Hepatocyte (in vitro differentiated cells): ENCODE measurements at places on chromosomes 1 and 21. TPM values are rescaled to one million over a fixed set of nuclear protein-coding genes. Genes with fewer than 3 reads are reported as not detected.

- H3K27me3 ChIP-seq = no peaks in the 10 kb centered on the region
- H3K36me3 ChIP-seq = no peaks in the 10 kb centered on the region
- peaks cover 11% of the 10 kb centered on the region for H3K4me1 ChIP-seq
- no peak for DNase-seq
These were observed 41.0 kb upstream of the APOBEC4 start for GRCh38 chr1:183694066-183694465.

DNA sequence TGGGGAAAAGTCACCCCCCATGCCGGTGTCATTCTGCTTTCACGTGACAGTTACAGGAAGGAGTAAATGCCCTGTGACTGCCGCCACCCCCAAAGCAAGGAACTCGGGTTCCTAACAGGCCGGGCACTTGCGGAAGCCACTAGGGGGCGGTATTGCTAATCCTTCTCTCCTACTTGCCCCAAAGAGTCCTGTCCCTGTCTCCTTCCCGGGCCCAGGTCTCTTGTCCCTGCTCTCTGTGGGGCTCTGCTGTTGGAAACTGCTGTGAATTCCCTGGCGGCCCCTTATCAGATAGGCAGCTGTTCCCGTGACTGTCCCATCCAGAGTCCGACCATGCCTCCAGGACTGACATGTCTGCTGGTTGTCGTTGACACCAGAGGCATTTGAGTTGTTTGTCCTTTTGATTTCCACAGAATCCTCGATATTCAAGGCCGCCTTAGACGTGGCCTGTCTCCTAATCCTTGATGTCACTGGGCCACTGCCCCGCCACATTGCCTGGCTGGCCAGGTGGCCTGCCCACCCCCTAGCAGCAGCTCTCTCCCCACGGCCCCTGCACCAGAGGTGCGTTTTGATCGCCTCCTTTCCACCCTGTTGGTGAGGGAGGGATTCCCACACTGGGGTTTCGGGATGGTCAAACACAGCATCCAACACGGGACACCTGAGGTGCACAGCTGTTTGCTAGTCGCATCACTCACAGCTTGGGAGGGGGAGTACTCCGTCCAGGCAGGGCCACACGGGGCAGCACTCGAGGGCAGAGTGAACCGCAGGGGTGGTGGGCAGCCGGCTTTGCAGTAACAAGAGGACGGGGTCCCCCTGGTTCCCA is 37.3 kb downstream of the CHAF1B start:
- no peaks in the 10 kb centered on the region for H3K27me3 ChIP-seq
- peaks cover 4% of the 10 kb centered on the region for H3K4me1 ChIP-seq
- DNase-seq = peak; percentile 72
- H3K27ac ChIP-seq = no peak overlapping the region
- H3K4me3 ChIP-seq = no peak overlapping the region

CELA2B gene
- total RNA-seq = 0.73 TPM in 1 of 2 replicates, not detected in the other

DNA sequence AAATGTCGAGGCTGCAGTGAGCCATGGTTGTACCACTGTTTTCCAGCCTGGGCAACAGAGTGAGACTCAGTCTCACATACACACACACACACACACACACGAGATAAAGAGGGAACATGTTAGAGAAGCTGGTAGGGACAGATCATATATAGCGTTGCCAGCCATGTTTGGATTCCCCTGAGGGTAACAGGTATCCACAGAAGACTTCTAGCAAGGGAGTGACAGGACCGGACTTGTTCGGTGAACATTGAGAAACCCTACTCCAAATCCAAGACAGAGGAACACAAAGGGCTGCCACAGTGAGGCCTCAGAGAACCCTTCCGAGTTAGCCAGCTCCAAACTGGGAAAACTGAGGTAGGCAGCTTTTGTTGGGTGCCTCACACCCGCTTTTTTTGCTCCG is 3.7 kb upstream of the SARS1 start:
- no peak overlapping the region for H3K27ac ChIP-seq
- no peak overlapping the region for H3K4me3 ChIP-seq

FLAD1 gene
- 25.6 and 27.7 TPM in 2 replicates for total RNA-seq

PROK1 gene
- 8.8 and 9.6 TPM in 2 replicates for total RNA-seq

GRIK1 gene
- total RNA-seq = 2.3 and 3.0 TPM in 2 replicates

LAPTM5 gene
- 3.2 and 5.1 TPM in 2 replicates for total RNA-seq

DNA sequence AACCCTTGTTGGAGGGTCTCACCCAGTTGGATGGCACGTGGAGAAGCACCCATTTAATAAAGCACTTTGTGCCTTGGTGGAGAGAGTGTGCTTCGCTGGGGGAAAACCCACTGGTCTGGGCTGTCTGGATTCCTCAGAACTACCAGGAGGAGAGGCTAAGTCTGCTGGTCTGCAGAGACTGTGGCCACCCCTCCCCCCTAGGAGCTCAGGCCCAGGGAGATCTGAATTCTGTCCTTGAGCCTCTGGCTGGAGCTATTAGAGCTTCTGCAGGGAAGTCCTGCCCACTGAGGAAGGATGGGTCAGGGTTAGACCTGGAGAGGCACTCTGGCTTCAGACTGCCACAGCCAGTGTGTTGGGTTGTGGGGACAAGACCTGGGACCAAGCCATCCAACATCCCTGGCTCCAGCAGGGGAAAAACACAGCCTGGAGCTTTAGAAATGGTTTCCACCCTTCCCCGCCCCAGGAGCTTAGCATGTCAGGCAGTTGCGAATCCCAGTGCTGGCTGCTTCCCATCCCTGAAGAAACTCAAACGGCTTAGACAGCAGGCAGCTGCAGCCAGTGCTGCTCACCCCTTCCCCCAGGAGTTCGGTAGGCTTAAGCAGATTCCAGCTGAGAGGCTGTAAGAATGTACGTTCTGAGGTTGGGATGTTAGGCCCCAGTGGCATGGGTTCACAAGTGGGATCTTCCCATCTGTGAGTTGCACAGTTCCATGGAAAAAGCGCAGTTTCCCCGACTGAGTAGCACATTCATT is 288.3 kb downstream of the TGFB2 start:
- peak; percentile 60 for DNase-seq
- H3K36me3 ChIP-seq = no peaks in the 10 kb centered on the region
- H3K4me3 ChIP-seq = no peak overlapping the region
- H3K27ac ChIP-seq = peak overlapping the region; percentile 53
- no peaks in the 10 kb centered on the region for H3K4me1 ChIP-seq

NOS1AP gene
- total RNA-seq = 0.97 and 1.1 TPM in 2 replicates

HSD3B2 gene
- total RNA-seq = 3.4 and 7.3 TPM in 2 replicates
